Kidney capillary endothelial cell (primary cell): ENCODE measurements at places on chromosomes 6 and 20.

DNA sequence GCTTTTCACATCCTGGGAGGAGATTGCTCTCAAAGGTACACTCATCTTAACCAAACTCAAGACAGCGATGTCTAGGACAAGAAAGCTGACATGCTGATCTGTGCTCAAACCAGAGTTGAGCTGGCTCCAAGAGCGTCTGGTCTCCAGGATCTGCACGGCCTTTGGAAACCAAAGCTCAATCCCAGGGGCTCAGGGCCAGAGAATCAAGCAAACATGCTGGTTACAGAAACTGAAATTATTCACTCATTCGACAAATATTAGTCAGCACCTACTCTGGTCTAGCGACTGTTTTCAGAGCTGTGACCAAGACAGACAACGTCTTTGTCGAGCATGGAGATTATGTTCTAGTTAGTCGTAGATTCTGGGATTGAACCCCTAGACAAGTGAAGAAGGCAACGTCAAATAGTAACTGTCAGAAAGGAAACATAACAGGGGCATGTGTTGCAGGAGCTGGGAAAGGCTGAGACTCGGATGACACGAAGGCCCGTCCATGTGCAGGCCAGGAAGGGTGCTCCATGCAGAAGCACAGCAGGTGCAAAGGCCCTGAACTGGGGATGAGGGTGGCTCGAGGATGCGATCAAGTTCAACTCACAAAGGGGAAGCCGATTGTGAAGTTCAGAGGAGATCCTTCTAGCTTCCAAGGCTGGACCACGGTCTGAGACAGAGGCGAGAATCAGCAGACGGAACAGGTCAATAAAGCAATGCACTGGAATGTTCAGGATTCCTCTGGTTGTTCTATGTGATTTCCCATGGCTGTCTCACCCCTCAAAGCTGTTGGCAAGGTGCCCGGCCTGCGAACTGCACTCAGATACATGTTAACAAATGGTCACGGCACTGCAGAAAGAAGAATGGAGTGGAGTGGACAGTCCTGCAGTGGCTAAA lies 12.5 kb upstream of the PCK1 start:
- no peak for DNase-seq

DNA sequence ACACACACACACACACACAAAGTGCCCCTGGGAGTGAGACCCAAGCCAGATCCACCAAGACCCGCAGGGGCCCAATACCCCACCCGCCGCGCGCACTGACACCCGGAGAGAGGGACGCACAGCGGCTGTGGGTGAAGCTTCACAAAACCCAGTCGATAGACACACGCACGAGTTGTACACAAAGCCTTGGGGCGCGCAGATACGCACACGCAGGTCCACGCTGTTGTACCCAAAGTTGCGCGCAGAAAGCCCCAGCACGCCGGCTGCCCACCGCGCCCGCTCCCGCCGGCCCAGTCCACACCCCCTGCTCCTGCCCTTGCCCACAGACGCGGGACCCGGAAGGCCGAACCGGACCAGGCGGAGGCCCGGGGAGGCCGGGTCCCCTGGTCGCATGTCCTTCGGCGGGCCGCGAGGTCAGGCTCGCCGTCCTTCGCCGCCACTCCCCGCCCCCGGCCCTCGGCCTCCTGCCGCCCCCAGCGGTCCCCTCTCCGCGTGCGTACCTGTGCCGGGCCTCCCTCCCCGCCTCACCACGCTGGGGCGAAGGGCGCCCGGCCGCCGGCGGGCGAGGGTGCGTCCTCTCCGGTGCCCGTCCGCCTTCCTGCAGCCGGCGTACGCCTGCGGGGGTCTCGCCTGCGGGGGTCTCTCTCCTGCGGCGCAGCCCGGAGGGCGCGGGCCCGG lies at the start of gene TMEM74B:
TMEM74B (minus strand) TSS at position 344 of the 678 bp plus-strand sequence. CDS start 1,180 bp downstream, outside the sequence.
- no peak for DNase-seq

- no peak for DNase-seq
Observed at GRCh38 chr6:137175868-137176245, 2.4 kb upstream of the IL22RA2 start.

DNA sequence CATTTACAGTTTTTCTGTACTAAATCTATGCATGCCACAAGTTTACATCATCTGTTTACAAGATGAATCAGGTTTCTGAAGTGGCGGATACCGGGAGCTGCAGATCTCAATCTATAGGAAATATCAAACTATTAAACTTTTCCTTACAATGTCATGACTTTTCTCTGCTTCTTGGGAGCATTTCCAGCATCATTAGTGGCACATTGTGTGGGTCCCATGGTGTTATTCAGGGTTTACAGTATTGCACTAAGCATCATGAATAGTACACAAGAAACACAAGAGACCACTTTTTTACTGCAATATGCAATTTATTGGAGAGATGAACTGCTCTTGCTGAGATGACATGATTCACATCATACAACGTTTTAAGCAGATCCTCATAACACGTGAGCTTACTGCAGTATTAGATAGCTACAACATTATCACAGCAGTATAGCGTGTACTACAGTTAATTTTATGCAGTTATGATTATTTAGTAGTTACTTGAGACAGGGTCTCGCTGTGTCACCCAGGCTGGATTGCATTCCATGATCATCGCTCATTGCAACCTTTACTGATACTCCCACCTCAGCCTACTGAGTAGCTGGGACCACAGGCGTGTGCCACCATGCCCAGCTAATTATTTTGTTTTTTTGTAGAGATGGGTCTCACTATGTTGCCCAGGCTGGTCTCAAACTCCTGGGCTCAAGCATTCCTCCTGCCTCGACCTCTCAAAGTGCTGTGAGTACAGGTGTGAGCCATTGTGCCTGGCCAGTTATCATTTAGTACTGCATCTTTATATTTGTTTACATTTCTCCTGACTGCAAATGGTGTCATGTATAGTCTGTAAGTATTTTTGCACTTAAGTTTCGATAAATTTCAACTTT lies 18.4 kb downstream of the BLTP3A start:
- DNase-seq = no peak

DNA sequence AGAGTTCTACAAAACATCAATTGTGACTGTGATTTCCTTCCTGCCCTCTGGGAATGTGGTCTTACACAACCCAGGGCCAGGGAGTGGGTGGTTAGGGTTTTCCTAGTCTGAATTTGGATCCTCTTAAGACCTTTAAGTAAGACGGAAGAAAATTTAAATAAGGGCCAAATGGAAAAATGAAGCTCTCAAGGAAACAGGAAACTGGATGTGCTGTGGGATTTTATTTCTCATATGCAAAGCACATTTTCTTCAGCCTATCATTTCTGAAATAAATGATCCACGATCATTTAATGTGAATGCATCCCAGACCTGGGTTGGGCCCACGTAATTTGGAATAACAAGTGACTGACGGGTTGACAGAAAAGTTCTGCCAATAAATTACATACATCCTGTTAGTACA lies 243.6 kb downstream of the CLIC5 start:
- no peak for DNase-seq

- no peak for DNase-seq
Observed at GRCh38 chr20:25323496-25324246, 67.0 kb downstream of the ABHD12 start.

DNA sequence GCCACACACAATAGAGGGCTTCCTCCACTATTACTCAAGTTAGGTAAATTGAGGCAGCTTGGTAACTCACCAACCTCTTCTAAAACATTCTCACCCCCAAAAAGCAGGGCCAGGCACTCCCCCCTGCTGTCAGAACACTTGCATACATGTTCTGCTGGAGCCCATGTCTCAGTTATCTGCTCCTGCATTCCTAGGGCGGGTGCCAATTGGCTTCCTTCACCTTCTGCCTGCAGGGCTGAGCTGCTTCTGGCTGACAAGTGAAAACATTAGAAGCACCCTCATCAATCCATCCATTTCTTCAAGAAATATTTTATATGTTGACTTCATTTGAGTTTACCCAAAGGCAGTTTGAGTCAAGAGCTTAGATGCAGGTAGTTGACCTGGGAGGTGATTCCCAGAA lies 4.5 kb upstream of the ENTPD6 start:
- no peak for DNase-seq

DNA sequence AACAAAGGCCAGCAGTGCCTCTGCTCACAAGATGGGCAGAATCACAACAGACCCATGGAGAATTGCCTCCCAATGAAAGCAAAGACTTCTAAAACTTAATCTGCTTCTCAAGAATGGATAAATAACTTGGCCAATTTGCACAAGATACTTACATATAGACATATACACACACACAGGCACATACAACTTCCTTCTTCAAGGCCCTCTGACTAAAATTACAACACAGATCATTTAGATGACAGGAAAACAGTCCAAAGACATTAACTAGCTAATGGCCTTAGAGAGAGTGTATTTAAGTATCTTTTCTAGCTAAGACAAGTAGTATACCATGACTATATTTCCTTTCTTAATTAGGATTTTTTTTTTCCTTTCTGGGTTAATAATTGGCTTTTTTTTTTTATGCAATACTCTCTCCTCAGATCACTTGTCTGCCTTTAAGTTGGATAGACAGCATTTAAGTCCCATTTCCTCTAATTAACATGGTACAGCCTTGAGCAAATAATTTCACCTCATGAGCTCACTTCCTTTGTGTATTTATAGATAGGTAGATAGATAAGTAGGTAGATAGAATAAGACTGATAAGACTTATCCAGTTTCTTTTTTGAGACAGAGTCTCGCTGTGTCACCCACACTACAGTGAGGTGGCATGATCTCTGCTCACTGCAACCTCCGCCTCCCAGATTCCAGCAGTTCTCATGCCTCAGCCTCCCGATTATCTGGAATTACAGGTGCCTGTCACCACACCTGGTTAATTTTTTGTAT lies 70.0 kb downstream of the NRSN1 start:
- DNase-seq = no peak

- peak; percentile 50 for DNase-seq
Observed at GRCh38 chr6:30396833-30397479, 52.0 kb downstream of the RPP21 start.

- no peak for DNase-seq
Observed at GRCh38 chr20:8583566-8584043, 451.5 kb downstream of the PLCB1 start.

DNA sequence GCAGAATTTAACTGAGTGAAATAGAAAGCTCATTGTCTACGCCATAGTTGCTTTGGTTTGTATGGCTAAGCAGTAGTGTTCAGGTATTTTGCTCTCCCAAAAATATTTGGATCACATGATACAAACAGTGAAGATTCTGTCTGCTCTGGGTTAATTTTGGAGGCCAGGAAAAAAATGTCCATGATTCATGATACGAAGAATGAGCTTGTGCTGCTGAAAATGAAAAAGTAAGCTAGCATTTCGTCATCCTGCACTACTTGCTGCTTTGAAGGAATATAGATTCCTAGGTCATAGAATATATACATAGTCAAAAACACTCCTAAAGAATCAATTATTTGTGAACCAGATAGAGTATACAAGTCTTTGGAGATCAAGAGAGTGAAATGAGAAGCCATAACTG lies 8.3 kb downstream of the WRNIP1 start:
- DNase-seq = no peak

DNA sequence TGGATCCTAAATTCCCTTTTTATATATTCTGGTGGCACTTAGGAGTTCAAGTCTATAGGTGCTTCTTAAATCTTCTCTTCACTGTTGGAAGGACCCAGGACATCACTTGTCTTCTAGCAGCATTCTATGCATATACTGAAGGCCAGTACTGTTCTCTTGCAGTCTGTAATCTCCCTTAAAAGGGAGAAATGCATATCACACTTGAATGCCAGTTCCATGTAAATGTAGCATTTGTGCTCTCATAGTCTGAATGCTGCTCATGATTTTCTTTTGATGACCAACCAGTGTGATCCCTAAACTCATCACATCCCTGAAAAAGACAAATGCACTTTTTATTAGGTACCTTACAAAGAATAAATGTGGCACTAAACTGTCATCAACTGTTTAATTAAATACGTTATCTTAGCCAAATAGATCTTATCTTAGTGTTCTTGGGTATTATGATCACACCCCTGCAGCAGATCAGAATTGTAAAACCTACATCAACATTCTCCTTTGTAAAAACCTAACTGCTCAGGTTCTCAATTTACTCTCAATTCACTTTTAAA lies 176.1 kb downstream of the EPHA7 start:
- no peak for DNase-seq

DNA sequence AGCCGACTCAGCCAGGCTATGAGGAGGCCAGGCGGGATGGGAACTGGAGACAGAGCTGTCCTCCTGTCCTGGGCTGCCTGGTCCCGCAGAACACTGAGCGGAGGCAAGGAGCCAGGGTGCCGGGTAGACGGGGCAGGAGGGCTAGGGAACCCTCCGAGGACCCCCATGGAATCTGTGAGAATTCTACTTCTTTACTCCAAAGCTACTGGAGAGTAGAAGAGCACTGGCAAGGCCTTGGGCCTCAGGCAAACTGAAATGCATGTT lies 14.9 kb downstream of the DACT2 start:
- no peak for DNase-seq

GRCh38 chr6:106963544-106963943 lies 11.0 kb downstream of the CD24 start:
- no peak for DNase-seq

DNA sequence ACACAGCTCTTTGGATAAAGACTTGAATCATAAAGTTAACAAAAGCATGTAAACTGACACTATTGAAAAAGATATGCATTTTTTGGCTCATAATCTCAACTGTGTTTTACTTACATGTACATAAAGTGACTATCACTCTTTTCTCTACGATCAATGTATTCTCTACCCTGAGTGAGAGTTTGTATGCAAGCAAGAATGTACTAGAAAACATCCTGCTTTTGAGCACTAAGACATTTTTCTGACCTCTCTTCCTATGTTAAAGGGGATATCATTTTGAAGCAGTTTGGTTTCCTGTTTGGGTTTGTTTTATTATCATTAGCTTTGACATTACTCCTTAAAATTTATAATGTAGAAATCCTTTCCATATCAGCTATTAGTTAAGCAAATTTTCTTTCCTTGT lies 910.8 kb downstream of the C6orf118 start:
- peak; percentile 36 for DNase-seq

- DNase-seq = no peak
Observed at GRCh38 chr6:2510316-2510715, 240.4 kb downstream of the MYLK4 start.

- DNase-seq = no peak
Observed at GRCh38 chr6:75020376-75020775, 185.5 kb downstream of the COL12A1 start.

DNA sequence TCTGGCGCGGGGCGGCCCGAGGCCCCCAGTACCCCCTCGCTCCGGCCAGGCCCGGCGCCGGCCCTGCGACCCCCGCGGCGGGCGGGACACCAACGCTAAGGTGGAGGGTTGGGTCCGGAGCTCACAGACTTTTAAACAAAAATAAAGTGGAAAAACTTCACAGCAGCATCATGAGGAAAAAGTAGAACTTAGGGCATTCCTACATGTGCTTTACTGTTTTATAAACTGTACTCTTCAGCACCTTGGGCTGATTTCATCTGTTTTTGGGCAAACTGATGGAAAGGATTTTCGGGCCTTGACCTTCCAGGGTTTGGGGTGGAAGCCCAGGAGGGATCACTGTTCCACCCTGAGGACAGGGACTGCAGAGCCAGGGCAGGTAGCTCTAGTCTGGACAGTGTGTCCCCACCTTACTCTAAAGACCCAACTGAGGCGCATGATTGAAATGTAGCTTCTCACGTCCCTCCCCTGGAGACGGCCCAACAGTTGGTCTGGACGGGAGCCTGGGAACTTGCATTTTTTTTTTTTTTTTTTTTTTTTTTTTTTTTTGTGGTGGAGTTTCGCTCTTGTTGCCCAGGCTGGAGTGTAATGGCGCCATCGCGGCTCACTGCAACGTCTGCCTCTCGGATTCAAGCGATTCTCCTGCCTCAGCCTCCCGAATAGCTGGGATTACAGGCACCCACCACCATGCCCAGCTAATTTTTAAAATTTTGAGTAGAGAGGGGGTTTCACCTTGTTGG lies 740 bp downstream of the NELFCD start:
- peak; percentile 12 for DNase-seq

GRCh38 chr6:28353356-28353755 lies 3.6 kb downstream of the ZKSCAN3 start:
- DNase-seq = no peak
